Kidney (tissue), 22 donors: ENCODE measurements at places on chromosomes 7 and 10. TPM values are rescaled to one million over a fixed set of nuclear protein-coding genes. Genes with fewer than 3 reads are reported as not detected.

DNA sequence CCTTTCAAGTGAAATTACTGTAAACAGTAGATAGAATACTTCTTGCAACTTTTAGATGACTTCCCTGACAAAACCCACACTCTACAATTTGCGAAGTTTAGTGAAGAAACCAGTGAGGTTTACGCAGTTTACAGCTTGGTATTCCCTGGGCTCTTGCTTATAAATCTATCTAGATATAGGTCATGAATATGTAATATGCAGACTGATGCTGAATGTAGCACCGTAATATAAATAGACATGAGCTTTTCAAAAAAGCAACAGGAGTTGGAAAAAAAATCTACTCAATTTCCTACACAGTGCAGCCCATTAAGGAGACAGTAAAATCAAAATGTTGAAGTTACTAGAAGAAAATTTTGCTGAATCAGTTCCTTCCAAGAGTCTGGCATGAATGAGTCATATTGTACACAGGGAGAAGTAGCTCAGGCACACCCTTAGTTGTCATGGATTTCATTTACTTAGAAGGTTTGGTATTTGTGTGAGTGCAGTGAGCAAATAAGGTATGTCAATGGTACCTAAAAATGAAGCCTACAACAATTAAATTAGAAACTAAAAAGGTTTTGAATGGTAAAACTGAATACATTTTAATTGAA lies 67.7 kb upstream of the NEUROD6 start:
- DNase-seq, result no peak

DNA sequence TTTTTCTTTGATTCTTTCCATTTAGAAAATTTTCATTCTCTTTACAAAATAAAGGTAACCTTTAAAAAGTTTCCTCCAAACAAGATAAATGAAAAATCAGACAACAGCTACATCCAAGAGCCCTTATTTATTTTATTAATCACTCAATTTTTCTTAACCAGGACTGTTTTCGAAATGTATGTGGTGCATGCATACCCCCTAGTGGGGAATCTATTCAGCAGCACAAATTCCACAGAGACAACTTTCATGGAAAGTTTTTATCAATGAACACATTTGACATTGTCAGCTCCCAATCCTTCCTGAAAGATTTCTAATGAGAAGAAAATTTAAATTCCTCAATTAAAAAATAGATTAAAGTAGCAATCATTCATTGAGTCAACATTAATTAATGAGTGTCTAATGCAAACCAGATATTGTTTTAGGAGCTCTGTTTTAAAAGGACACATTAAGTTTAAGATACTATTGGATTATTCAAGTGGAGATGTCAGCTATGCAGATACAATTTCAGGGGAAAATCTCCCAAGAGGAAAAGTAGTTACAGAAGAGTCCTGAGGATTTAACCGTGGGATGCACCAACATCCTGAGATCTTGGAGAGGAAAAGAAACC lies 5.2 kb upstream of the HTR7 start:
- no peak for DNase-seq

DNA sequence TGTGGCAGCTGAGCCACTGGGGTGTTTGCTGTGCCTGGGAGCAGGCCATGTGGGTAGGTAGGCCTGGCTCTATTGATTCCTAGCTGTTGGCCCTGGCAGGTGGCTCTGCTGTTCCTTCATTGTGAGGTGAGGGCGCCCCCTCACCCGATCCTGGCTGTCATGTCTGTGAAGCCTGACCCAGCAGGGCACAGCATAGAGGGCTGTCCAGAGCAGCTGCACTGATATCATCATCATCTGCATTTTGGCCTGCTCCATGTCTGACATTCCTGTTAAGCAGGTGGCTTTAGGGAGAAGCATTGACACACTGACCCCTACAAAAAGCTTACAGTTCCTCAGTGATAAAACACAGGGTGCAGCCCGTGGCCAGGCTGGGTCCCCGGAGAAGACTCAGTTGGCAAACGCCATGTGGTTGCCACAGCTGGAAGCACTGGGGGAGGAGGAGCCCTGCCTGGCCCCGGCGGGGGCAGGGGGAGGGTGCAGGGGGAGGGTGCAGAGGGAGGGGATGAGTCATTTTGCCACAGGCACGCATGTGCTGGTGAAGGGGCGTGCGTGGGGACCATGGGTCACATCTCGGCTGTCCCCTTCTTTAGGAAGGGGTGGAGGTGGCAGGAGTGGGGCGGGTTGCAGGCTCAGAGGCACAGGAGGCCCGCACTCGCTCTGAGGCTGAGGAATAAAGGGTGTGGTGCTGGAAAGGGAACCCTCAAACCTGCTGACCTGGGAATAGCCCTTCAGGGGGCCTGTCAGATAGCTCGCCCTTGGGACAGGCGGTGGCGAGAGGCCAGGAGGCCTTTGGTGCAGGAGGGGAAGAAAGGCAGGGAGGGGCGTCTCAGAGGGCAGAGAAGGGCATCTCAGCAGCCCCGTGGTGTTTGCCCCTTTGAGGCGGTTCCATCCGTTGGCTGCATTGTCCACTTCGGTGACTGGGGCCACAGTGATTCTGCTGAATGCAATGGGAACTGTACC lies 31.6 kb downstream of the IKZF1 start:
- no peak for DNase-seq

GRCh38 chr7:39810204-39810642 lies 139.8 kb upstream of the CDK13 start:
- no peak for DNase-seq

The HMX2 gene
- polyA plus RNA-seq, result 4.0 TPM

DNA sequence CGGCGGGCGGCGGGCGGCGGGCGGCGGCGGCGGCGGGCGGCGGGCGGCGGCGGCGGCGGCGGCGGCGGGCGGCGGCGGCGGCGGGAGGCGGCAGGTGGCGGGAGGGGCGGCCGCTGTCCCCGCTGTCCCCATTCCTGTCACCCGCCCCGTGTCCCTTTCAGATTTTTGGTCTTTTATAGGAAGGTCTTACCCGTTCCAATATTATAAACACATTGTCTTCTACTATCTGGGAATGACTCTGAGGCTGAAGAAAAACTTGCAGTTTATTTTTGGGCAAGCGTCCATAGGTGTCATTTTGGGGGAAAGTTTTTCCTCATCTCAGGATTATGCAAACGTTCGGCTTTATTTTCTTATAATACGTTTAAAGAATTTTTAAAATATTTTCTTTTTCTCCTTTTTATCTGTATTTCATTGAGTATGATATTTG lies 578 bp downstream of the ZNF713 start:
- DNase-seq, result peak; percentile 38

GRCh38 chr7:17506095-17506494 lies 207.6 kb downstream of the AHR start:
- peak; percentile 33 for DNase-seq

- DNase-seq, result no peak
Observed at GRCh38 chr10:120041807-120042559, 149.5 kb downstream of the SEC23IP start.

DNA sequence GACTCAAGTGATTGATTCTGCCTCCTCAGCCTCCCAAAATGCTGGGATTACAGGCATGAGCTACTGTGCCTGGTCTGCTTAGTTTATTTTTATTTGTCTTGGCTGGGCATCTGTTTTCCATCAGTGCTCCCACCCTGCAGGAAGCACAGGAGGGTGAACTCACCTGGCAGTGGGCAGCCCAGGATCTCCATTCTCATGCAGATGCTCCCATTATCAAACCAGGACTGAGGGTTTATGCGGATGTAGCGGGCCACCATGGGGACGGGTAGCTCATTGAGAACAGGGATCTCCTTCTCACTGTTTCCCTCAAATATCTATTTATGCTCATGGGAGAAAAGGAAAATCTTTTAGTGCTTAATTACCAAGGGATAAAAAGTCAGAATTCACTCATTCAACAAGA lies 93.8 kb downstream of the CPXM2 start:
- no peak for DNase-seq
